Activated CD4-positive, alpha-beta T cell treated with anti-CD3 and anti-CD28 coated beads, Interleukin-2, amount 50 U/mL, for 1 hour (primary cell): ENCODE measurements at places on chromosomes 13 and 19.

DNA sequence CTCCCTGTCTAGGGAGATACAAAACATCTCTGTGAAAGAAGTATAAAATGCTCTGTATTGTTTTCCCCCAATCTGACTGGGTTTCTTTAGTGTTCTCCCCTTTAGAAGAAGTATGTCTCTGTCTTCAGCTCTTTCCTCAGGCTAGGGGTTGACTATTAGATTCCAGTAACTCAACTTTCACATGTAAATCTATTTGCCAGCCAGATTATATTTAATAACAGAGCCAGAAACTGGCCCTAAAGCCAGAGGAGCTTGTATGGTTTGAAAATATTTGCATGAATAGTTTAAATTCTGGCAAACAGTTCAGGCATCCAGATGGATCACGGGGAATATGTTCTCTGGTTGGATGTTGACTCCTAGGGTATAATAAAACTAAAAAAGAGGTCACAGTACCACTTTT is 22.3 kb upstream of the CYSLTR2 start:
- DNase-seq, result no peak

DNA sequence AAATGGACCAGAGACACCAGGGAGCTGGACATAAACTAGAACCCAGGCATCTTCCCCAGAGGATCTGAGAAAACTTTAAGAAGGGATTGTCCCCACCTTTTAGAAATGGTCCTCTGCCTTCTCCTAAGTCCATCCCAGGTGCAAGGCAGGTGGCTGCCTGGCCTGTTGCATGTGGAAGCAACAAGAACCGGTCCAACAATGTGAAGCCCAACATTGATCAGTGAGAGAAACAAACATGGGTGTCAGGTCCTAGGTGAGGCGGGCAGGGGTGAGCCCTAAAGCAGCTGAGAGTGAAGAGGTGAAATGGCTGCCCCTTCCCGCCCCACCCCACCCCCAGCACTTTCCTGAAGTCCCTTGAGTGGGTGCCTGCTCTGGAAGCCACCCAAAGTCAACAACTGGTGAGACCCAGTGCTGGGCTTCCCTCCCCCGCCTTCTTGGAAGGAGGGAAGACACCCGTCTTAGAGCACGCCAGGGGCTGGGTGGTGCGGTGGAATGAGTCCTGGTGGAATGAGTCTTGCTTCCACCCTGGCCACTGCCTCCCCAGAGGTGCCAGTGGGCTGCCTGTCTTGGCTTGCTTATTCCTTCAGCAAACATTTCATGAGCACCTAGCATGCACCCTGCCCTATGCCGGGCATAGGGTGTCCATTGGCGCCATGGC is 1.7 kb downstream of the AP1M1 start:
- no peak for DNase-seq

GRCh38 chr19:38319421-38320258 is at the start of gene KCNK6:
KCNK6 (plus strand) TSS chr19:38319845; CDS start chr19:38319951, 106 bp downstream.
- peak; percentile 14 for DNase-seq

DNA sequence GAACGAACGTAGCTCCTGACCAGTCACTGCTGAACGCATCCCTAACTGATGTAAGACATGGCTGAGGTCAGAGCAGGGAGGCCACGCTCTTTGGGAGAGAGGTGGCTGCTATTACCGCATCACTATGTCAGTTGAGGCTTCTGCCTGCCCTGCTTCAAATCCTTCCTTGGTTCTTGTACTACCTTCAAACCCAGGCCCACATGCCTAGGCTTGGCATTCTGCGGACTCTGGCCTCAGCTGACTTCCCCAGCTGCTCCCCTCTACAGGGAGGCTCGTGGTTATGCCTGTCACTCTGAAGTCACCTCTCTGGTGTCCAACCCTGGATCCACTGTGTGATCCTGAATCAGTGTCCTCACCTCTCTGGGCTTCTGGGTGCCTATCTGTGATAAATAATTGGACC is 14.8 kb upstream of the MEIS3 start:
- no peak for DNase-seq

DNA sequence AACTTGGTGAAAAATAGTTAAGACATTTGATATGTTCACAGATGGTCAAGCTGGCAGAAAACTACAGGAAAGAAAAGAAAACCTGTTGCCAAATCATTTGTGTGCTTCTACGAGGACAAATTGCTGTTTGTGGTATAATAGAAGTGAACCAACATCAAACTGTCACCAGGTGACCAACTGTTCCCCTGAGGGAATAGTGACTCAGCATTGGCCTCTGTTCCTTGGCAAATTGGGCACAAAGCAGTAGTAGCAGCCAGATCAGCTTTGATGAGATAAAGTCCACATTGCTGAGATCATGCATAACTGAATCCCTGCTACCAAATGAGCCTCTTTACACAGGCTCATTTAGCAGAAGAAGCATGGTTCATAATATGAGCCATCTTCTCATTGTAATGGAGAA is 103.5 kb downstream of the POSTN start:
- DNase-seq, result no peak

- DNase-seq, result no peak
Observed at GRCh38 chr19:16883522-16883921, 5.3 kb upstream of the F2RL3 start.

DNA sequence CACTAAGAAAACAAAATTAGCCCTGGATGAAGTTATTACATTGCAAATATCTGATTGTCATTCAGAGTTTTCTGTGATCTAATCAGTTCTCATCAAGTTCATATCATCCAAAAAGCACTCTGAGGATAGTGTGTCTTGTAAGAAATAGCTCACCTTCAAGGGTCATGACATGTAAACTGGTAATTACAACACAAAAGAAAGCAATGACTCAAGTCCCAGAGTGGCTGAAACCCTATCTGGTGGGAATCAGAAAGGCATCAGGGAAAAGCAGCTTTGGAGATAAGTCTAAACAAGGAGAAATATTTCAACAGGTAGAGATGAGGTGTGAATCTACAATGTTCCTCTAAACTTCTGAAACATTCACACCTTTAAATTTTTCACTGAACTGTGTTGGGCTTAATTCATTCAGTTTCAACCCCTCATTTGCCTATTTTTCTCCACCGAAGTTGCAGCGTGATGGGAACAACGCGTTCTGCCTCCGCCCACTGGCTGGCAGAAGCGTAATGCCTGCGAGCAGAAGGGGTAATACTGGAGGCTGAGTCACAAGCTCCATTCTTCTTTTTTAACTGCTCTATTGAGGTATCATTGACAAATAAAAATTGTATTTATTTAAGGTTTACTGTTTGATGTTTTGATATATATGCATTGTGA is 155.2 kb upstream of the IPO5 start:
- DNase-seq, result no peak

GRCh38 chr19:40356681-40357595 is 8.4 kb downstream of the PLD3 start:
- no peak for DNase-seq

DNA sequence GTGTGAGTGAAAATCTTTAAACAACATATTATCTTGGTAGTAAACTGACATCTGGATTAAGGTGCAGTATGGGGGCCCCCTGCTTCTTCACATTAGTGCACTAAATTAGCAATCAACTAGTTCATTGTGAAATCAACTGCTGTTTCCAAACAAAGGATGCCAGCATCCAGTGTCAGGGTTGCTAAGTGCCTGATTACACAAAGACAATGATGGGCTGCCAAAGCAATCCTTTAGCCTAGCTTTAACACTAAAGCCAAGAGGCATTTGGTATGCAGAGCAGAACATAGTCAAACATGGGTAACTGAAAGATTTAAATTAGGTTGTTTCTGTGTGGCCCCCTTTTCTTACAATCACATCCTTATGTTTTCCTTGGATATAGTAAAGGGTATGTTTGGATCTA is 543.1 kb upstream of the SLITRK5 start:
- DNase-seq, result no peak

DNA sequence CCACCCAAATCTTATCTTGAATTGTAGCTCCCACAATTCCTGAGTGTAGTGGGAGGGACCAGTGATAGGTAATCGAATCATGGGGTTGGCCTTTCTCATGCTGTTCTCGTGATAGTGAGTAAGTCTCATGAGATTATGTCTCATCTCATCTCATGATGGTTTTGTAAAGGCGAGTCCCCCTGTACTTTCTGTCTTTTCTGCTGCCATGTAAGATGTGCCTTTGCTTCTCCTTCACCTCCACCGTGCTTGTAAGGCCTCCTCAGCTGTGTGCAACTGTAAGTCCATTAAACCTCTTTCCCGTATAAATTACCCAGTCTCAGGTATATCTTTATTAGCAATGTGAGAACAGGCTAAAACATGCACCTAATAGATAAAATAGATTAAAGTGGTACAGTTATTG is 756.4 kb upstream of the SLITRK5 start:
- DNase-seq, result no peak

DNA sequence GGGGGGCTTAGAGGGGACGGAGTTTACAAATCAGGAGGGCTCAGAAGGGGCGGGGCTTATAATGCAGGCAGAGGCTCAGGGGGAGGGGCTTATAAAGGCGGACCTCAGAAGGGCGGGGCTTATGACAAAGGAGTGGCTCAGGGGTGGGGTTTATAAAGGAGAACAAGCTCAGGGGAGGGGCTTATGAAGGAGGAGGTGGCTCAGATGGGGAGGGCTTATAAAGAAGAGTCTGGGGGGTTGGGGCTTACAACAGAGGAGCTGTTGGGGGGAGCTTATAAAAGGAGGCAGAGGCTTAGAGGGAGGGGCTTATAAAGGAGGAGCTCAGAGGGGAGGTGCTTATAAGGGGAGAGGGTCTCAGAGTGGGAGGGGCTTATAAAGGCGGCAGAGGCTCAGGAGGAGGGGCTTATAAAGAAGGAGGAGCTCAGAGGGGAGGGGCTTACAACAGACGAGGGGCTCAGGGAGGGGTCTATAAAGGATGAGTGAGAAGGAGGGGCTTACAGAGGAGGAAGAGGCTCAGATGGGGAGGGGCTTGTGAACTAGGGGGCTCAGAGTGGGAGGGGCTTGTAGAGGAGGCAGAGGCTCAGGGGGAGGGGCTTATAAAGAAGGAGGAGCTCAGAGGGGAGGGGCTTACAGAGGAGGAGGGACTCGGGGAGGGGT is 1.0 kb downstream of the SMIM24 start:
- peak; percentile 33 for DNase-seq

- DNase-seq, result no peak
Observed at GRCh38 chr19:38970664-38971532, 4.6 kb downstream of the FBXO17 start.

- no peak for DNase-seq
Observed at GRCh38 chr19:16141043-16141442, 2.4 kb upstream of the HSH2D start.

DNA sequence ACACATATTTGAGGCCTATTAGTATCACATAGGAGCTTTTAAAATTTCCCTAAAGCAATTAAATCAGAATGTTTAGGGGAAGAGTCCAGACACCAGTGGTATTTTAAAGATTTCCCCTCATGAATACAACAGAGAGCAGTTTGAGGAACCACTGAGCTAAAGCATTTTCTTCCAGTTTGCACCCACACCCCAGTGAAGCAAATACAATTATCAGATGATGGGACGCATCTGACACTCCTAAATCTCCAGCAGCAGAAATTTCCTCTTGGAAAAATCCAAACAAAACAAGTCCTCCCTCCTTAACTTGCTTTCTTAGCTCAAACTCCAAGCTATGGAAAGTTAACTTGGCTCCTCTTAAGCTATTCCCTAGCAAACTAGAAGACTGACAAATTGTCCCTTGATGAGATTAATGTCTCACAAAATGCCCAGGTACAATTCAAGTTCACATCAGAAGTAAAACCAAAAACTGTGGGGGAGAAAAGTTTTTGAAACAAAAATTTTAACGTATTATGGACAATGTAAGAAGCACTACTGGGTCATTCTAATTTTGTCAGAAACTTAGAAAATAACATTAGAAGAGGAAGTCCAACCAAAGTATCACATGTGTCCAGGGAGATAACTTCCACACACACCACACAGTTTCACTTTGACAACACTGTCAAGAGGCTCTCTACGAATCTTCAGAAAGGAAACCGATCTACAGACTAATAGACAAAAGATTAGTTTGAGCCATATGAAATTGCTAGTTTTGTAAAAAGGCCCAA is 74.1 kb downstream of the ABCC4 start:
- no peak for DNase-seq

- DNase-seq, result no peak
Observed at GRCh38 chr19:53492153-53492552, 24.6 kb downstream of the ZNF813 start.
